ENCODE measurements at places on chromosomes 7 and 10. TPM values are rescaled to one million over a fixed set of nuclear protein-coding genes. Genes with fewer than 3 reads are reported as not detected.

DNA sequence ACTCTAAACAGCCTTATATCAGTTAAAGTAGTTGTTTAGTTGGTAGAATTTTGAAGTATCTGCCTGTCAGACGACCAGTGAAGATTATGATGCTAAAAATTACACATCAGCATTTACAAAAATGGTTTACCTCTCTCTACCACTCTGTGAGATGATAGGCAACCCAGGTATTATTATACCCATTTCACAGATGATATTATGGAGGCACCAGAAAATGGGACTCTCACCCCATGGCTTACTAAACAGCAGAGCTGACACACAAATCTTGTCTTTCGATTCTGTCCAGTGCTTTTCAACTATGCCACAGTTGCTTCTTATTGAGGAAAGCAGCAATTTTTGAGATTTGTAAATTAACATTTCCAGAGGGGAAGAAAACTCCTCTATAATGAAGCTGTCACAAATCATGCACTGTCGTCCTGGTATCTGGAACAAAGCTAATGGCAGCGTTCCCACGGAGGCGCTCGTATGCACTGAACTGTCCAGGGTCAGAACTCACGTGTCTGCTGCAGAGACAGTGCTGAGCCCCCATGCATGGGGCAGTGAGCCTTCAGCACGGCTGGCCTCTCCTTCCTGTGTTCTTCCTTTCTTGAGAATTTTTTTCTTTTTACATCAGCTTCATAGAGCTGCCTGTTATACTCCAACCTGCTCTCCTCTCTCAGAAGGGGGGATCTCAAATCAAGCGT, 381.1 kb downstream of the SDK1 start:
- DNase-seq: no peak

DNA sequence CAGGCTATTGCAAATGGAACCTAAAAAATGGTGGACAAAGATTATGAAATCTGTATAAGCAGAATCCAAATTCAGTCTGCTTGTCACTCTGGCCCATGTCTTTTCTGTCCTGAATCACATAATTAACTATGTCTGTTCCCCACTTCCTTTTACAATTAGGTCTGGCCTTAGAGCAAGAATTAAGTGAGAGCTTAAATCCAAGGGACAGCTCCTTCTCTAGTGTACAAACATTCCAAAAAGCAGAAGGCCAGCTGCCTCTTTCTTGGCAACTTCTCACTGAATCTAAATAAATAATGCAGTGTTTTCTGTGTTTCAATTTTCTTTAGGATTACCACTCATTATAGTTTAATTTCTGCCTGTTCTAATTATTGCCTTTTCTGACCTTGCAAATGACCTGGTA, 39.3 kb upstream of the NEBL start:
- no peak for DNase-seq

- no peak for DNase-seq
Measured at GRCh38 chr10:110105873-110106272, 98.1 kb downstream of the ADD3 start.

DNA sequence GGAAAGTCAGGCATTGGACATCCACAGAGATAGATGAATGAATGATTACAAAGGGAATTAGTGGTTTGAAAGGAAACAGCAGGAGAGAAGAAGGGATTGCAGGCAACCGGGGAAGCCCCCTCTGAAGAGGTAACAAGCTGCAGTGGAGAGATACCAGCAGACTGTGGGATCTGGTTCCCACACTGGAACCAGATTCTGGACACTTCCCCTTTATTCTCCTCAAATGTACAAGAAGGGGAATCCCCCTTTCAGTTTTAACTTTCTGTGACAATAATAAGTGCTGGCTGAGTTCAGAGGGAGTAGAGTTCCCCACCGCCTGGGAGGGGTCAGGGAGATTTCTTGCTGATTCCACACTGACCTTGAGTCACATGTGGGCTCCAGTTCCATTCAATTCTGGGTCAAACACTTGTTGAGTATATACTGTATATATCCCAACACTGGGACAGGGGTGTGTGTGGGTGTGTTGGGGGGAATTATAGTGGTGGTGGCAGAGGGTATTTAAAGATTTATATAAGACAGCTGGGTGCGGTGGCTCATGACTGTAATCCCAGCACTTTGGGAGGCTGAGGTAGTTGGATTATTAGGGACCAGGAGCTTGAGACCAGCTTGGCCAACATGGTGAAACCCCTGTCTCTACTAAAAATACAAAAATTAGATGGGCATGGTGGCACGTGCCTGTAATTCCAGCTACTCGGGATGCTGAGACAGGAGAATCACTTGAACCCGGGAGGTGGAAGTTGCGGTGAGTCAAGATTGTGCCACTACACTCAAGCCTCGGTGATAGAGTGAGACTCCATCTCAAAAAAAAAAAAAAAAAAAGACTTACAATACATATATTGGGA, 16.5 kb upstream of the DDIT4 start:
- no peak for DNase-seq

GRCh38 chr7:36739351-36739750, 15.1 kb upstream of the AOAH start:
- DNase-seq: no peak

DNA sequence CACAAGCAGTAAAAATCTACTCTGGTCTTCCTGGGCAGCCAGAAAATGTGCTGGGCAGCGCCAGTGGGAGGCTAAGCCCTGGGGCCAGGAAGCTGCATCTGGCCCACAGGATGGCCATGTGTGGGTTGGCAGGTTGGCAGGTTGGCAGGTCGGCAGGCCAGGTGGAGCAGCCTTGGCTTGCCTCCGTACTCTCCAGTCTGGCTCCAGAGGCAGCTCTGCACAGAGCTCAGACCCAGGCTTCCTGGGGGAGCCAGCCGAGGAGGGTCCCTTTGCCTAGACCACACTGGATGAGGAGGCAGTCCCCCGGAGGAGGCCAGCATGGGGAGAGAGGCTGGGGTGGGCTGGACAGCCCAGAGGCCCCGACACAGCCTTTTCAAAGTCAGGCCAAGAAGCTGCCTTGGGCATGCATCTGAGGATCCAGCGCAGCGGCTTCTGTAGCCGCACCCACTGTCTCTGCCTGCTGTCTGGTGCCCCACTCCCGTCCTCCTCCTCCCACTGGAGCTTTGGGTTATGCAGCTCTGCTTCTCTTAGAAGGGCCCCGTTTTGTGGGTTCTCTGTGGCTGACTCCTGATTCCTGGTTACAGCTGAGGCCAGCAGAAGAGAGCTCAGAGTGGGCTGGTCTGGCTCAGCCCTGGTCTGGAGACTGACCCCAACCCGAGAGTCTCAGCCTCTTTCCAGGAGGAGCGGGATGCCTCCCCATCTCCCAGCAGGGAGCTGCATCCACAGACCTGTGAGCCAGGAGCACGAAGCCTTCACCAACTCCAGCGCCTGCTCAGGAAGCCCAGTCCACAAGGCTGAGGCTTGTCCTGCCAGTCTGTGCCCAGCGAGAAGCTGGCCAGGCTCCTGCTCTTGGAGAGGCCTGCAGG, 44.6 kb downstream of the CFAP46 start:
- no peak for DNase-seq

Gene COL1A2
- 19.1 TPM for total RNA-seq

Gene ZNF488
- total RNA-seq: not detected

Gene EN2
- not detected for total RNA-seq

Gene MINPP1
- 36.2 TPM for total RNA-seq

Gene PKD2L1
- not detected for total RNA-seq
